Upper lobe of right lung (tissue), 1 donor: ENCODE measurements at places on chromosomes 11 and 22. TPM values are rescaled to one million over a fixed set of nuclear protein-coding genes. Genes with fewer than 3 reads are reported as not detected.

DNA sequence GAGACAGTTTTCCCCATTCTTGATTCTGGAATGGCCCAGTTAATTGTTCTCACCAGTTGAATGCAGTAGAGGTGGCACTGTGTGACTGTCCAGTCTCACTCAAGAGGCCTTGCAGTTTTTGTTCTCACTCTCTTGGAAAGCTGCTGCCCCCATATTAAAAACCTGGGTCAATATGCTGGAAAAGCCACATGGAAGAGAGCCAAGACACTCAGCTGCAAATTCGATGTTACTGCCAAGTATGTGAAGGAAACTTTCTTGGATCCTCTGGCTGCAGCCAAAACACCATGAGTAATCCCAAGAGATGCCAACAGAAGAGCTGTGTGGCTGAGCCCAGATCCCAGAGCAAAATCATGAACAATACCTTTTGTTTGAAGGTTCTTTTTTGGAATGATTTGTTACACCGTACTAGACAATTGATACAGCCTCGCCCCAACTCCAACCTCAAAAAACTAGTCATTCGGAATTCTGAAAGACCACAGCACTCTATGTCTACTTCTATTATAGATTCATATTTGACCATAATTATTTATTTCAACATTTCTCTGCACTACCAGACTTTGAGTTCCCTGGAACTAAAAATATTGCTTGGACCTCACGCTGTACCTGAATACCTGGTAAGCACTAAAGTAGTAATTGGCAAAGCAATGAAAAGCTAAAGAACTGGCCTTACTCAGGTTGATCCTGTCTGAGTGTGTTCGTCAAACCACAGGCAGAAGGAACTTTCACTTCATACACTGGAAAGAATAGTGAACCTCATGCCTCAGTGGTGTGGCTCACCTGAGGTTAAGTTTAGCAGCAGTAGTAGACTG, 378.8 kb downstream of the ETS1 start:
- H3K27me3 ChIP-seq, result no peaks in the 10 kb centered on the region
- no peak overlapping the region for H3K4me3 ChIP-seq
- no peaks in the 10 kb centered on the region for H3K36me3 ChIP-seq
- peaks cover 14% of the 10 kb centered on the region for H3K4me1 ChIP-seq
- H3K27ac ChIP-seq, result no peak overlapping the region

DNA sequence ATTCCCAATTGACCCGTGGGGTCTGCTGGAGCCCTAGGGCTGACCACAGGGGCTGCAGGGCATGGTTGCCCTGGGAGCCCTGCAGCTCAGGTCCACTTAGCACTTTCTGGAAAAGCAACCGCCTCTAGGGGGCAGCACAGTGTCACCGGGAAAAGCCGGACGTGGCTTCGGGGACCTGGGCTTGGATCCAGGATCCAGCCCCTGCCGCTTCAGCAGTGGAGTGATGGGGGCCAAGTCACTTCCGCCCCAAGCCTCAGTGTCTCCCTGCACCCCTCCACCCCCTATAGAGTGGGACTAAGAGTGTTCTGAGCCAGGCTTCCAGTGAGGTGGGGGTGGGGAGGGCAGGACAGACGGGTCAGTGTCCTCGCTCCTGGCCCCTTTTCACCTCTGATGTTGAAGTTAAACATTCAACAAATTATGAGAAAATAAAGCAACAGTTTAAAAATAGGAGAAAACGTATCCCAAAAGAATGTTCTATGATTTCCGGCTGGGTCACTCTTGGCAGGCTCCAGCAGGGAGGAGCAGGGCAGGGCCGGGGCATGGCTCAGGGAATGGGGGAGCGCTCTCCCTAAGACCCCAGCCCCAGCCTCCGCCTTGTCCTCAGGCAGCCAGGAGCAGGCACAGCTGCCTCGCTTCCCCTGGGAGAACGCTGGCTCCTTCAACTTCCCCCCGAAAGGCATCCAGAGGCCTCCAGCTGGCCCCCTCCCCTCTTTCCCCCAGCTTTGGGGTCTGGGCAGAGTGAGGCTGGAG, 96.5 kb upstream of the FGF3 start:
- H3K27me3 ChIP-seq, result peaks cover 6% of the 10 kb centered on the region
- H3K36me3 ChIP-seq, result no peaks in the 10 kb centered on the region
- H3K27ac ChIP-seq, result peak overlapping the region; percentile 74
- peak; percentile 82 for DNase-seq
- H3K4me1 ChIP-seq, result peaks cover 27% of the 10 kb centered on the region
- no peak overlapping the region for H3K4me3 ChIP-seq

- no peaks in the 10 kb centered on the region for H3K27me3 ChIP-seq
- no peak for DNase-seq
- H3K4me1 ChIP-seq, result no peaks in the 10 kb centered on the region
- H3K36me3 ChIP-seq, result no peaks in the 10 kb centered on the region
- H3K27ac ChIP-seq, result no peak overlapping the region
- H3K4me3 ChIP-seq, result no peak overlapping the region
Observed at GRCh38 chr11:7348432-7349304, 97.0 kb downstream of the SYT9 start.

GRCh38 chr11:77062924-77063323, 3.8 kb upstream of the CAPN5 start:
- H3K36me3 ChIP-seq, result no peaks in the 10 kb centered on the region
- H3K4me1 ChIP-seq, result peaks cover 8% of the 10 kb centered on the region
- H3K27ac ChIP-seq, result no peak overlapping the region

GRCh38 chr11:6602096-6602940, 1.1 kb downstream of the RRP8 start:
- peaks cover 45% of the 10 kb centered on the region for H3K36me3 ChIP-seq
- H3K4me1 ChIP-seq, result peaks cover 39% of the 10 kb centered on the region
- peak overlapping the region; percentile 60 for H3K4me3 ChIP-seq
- no peak for DNase-seq
- no peaks in the 10 kb centered on the region for H3K27me3 ChIP-seq
- peak overlapping the region; percentile 81 for H3K27ac ChIP-seq

DNA sequence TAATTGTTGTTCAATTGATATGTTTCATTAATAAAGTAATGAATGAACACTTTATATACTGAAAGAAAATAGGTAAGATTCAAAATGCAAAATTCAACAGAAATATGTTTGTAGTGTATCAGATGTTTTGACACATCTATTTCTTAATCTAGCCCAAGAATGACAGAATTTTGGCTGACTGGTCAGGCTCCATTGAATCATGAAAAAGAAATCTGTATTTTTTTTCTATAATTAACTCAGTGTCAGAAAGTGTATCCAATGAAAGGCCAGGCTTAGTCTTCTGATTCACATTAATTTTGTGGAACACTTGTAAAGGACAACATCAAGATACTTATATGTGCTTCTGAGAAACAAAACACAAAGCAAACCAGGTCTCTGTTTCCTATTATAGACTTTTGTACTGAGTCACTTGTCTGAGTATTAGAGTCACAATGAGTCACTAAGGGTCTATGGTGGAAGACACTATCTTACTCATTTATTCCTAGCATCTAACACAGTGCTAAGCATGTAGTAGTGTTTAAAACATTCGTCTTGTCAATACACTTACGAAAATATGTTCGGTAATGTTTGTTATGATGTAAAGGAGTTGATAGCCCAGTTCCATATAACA, 297.7 kb upstream of the CCDC90B start:
- no peak overlapping the region for H3K4me3 ChIP-seq
- no peak overlapping the region for H3K27ac ChIP-seq
- no peaks in the 10 kb centered on the region for H3K36me3 ChIP-seq

DNA sequence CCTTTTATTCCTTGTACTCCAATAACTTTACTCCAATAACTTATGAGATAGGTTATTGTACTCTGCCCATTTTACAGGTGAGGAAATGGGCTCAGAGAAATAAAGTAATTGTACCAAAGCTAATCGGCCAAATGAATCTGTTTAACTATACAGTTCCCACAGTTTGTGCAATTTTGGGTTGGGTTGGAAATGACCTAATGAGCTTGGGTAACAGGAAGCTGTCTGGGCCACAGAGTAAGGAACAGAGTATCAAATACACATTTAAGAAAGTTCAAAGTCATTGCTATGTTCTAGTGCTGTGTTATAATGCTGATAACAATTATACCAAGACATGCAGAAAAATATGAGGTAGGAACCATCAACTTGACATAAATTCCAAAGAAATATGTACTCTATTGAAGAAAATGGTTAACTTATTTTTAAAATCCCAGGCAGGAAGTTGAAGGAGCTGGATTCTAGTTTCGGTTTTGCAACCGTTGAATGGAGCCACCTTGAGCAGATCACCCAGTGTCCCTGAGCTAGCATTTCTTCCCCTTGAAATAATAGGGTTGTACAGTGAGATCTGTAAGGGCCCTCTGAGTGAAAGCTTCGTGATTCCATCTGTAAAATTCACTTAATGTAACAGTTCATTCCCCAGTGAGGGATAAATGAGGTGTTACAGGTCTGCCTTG, 360.9 kb upstream of the NARS2 start:
- peaks cover 4% of the 10 kb centered on the region for H3K4me1 ChIP-seq
- no peak overlapping the region for H3K4me3 ChIP-seq
- no peaks in the 10 kb centered on the region for H3K36me3 ChIP-seq
- H3K27me3 ChIP-seq, result no peaks in the 10 kb centered on the region

DNA sequence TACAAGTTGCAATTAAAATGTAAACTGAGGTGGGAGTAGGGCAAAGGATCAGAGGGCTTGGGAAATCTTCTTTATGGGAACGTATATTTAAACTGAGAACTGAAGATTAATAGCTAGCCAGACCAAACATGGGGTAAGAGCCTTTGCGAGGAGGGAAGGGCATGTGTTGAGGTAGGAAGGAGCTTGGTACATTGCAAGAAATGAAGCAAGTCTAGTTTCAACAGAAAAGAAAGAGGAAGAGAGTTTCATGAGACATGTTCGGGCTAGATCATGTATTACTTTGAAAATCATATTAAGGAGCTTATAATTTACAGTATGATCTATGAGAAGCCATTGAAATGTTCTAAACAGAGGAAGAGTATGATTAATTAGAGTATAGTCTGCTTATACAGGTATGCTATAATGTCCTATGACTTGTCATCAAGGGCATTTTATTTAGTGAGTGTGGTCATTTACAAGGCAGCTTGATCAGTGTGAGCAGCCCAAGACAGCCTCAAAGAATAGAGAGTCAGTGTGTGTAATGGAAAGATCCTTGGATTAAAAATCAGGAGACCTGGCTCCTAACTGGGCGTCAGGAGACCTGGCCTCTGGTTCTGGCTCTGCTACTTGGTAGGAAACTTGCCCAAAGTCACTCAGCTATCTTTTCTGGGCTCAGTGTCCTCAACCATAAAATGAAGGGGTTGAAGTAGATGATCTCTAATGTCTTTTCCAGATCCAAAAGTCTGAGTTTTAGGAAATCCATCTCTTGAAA, 10.9 kb downstream of the GAS2 start:
- H3K27me3 ChIP-seq, result no peaks in the 10 kb centered on the region
- no peaks in the 10 kb centered on the region for H3K36me3 ChIP-seq
- H3K4me3 ChIP-seq, result no peak overlapping the region
- DNase-seq, result no peak
- no peaks in the 10 kb centered on the region for H3K4me1 ChIP-seq

DNA sequence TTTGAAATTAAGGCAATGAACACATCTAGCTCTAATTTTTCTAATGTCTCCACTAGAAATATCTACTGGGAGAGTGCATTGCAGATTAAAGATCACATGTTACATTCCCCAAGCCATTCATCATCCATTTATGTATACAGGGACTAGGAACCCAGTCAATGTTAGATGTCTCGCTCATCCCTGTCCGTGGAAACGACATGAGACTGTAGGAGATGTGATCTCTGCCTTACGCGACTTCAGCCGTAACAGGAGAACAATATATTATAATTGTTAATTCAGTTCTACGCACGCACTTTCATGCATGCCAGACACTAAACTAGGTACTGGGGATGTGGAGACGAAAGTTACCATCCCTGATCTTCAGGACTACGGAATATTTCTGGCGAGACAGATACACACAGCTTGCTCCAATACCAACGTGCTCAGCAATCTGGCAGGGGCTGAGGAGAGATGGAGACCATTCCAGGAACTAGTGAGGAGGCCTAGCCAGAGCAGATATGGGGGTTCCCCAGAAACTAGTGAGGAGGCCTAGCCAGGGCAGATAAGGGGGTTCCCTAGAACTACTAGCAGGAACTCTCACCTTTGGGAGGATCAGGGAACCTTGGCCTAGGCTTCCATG, 706 bp downstream of the DCPS start:
- peaks cover 9% of the 10 kb centered on the region for H3K4me1 ChIP-seq
- H3K36me3 ChIP-seq, result peaks cover 7% of the 10 kb centered on the region
- no peaks in the 10 kb centered on the region for H3K27me3 ChIP-seq
- peak overlapping the region; percentile 63 for H3K4me3 ChIP-seq
- H3K27ac ChIP-seq, result peak overlapping the region; percentile 90

DNA sequence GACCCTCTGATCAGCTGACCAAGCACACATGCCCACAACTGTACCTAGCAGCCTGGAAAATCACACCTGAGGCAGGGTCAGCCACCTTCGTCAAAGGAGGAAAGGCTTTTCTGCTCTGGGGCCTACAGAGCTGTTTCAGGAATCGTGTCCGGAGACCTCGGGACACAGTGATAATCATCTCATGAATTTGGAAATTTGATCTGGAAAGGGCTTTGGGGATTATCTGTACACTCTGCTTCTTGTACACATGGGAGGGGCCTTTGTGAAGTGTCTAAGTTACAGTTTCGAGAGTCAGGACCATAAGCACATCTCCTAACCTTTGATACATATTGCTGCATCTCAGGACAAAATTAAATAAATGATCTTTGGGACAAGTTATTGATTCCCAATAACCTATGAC, 1421.2 kb upstream of the TENM4 start:
- no peaks in the 10 kb centered on the region for H3K4me1 ChIP-seq
- no peak overlapping the region for H3K27ac ChIP-seq
- H3K27me3 ChIP-seq, result no peaks in the 10 kb centered on the region
- no peak overlapping the region for H3K4me3 ChIP-seq
- H3K36me3 ChIP-seq, result no peaks in the 10 kb centered on the region

- no peak overlapping the region for H3K4me3 ChIP-seq
- no peak for DNase-seq
- H3K27ac ChIP-seq, result no peak overlapping the region
- peaks cover 6% of the 10 kb centered on the region for H3K27me3 ChIP-seq
- H3K36me3 ChIP-seq, result no peaks in the 10 kb centered on the region
- no peaks in the 10 kb centered on the region for H3K4me1 ChIP-seq
Observed at GRCh38 chr22:40033586-40034380, 39.0 kb downstream of the FAM83F start.

- no peak overlapping the region for H3K27ac ChIP-seq
- no peak overlapping the region for H3K4me3 ChIP-seq
- no peak for DNase-seq
- H3K36me3 ChIP-seq, result peaks cover 64% of the 10 kb centered on the region
Observed at GRCh38 chr11:117369534-117369933, 41.9 kb downstream of the CEP164 start.

GRCh38 chr11:10899121-10899830, 41.4 kb upstream of the ZBED5 start:
- peaks cover 37% of the 10 kb centered on the region for H3K4me1 ChIP-seq
- H3K36me3 ChIP-seq, result no peaks in the 10 kb centered on the region
- DNase-seq, result peak; percentile 77
- H3K27me3 ChIP-seq, result no peaks in the 10 kb centered on the region

GRCh38 chr22:30405731-30406130, 8.9 kb downstream of the SEC14L2 start:
- H3K27me3 ChIP-seq, result no peaks in the 10 kb centered on the region
- no peak for DNase-seq
- no peaks in the 10 kb centered on the region for H3K4me1 ChIP-seq
- no peak overlapping the region for H3K4me3 ChIP-seq

- no peak overlapping the region for H3K27ac ChIP-seq
- H3K36me3 ChIP-seq, result peaks cover 21% of the 10 kb centered on the region
- no peak overlapping the region for H3K4me3 ChIP-seq
- no peaks in the 10 kb centered on the region for H3K27me3 ChIP-seq
- no peak for DNase-seq
- peaks cover 5% of the 10 kb centered on the region for H3K4me1 ChIP-seq
Observed at GRCh38 chr11:44116234-44116830, 20.9 kb downstream of the EXT2 start.

Gene NOX4
- 2.7 TPM for total RNA-seq

Gene OR52H1
- 0.90 TPM for total RNA-seq

Gene ADM
- 24.5 TPM for total RNA-seq

Gene KRTAP5-2
- total RNA-seq, result not detected

Gene GRIA4
- not detected for total RNA-seq

Gene OR4A16
- total RNA-seq, result not detected

Gene TRIM21
- total RNA-seq, result 34.1 TPM
